ENCODE measurements at places on chromosomes 5 and 9.

DNA sequence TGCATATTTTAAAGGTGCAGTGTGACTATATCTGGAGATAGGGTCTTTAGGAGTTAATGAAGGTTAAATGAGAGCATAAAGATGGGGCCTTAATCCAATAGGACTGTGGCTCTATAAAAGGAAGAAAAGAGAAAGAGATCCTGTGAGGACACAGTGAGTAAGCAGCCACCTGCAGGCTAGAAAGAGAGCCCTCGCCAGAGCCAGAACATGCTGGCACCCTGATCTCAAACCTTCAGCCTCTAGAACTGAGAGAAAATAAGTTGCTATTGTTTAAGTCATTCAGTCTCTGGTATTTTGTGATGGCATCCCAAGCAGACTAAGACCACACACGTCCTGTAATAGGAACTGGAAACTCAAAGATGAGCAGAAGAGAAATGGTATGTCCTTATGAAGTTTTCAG, 41.0 kb downstream of the RNF180 start:
- DNase-seq = no peak

- DNase-seq = no peak
Measured at GRCh38 chr5:148125641-148126040, 42.7 kb upstream of the SPINK14 start.

GRCh38 chr9:114580609-114581193, 6.9 kb upstream of the ATP6V1G1 start:
- no peak for DNase-seq

- DNase-seq = no peak
Measured at GRCh38 chr5:57408714-57409113, 73.9 kb downstream of the ACTBL2 start.

DNA sequence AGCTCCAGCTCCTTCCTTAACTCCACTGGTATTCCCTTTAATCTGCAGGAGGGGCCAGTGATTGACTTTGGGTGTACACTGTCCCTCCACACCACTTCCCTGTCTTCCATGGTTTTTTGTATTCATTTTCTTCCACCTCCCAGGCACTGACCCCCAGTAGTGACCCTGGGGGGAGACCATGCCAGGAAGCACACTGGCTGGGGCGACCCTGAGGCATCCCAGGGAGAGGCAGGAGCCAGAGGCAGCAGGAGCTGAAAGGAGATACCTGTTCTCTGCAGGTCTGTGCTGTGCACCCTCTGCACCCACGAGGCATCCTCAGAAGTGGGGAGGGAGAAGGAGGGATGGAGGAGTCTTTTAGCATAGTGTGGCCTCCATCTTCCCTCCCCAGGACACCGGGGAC, 27.6 kb downstream of the IRX4 start:
- DNase-seq = no peak

GRCh38 chr5:38468978-38469706, 87.3 kb downstream of the LIFR start:
- no peak for DNase-seq

DNA sequence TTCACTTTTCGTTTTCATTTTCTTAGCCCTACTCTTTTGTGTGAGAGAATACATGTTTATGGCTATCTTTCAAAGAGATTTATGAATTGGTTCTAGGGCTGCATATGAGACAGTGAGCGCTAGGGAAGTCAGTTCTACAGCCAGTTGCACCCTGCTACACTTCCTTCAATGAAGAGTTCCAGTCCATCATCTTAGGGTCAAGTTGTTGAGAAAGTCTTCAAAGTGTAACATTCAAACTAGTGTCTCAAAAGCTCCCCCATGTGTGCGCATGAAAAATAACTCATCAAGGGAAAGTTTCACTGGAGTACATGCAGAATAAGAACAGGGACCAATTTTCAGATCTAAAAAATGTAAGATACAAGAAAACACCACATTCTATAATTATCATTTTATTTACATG, 317.2 kb downstream of the DEPDC1B start:
- no peak for DNase-seq

GRCh38 chr5:67815455-67816391, 399.8 kb upstream of the PIK3R1 start:
- DNase-seq = no peak

GRCh38 chr5:175394601-175395000, 49.4 kb downstream of the DRD1 start:
- no peak for DNase-seq
